ENCODE measurements at places on chromosomes 6 and 20.
A peak's percentile ranks its signal among the peaks of the same experiment; 100 is the strongest.

DNA sequence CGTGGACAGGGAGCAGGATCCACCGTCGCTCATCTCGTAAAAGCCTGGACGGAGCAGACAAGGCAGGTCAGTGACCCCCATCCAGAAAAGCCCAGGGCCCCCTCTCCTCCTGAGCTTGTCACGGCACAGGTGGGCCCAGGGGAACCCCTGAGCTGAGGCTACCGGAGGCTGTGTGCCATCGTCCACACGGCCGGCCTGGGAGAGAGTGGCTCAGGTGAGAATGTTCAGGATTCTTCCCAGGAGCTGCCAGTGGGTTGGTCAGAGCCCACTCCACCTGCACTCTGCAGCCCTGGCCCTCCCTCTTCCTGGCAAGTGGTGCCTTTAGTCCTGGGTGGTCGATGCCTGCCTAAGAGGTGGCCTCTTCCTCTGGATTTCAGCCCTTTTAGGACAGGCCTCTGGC is 9.2 kb downstream of the DACT2 start:
- no peak for DNase-seq

DNA sequence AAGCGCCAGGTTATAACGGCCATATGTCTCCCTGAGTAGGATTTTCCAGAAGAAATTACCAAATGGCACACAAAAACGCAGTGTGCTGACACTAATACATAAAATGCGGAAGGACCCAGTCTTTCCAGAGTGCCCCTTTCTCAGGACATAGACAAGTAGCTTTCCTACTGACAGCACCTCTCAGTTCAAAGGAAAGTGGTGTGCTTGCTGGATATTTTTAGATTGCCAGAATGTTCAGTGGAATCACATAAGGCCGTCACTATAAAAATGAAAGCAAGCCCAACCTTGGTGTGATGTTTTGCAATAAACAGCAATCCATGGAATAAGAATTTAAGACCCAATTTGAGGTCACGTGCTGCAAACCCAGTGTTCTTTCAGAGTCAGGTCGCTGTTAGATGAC is 135.5 kb upstream of the AGPAT4 start:
- no peak for DNase-seq

- no peak for DNase-seq
These were observed 4.9 kb upstream of the EEF1A1 start for GRCh38 chr6:73525546-73526330.

- no peak for DNase-seq
These were observed 4.4 kb downstream of the HLA-E start for GRCh38 chr6:30493643-30494250.

DNA sequence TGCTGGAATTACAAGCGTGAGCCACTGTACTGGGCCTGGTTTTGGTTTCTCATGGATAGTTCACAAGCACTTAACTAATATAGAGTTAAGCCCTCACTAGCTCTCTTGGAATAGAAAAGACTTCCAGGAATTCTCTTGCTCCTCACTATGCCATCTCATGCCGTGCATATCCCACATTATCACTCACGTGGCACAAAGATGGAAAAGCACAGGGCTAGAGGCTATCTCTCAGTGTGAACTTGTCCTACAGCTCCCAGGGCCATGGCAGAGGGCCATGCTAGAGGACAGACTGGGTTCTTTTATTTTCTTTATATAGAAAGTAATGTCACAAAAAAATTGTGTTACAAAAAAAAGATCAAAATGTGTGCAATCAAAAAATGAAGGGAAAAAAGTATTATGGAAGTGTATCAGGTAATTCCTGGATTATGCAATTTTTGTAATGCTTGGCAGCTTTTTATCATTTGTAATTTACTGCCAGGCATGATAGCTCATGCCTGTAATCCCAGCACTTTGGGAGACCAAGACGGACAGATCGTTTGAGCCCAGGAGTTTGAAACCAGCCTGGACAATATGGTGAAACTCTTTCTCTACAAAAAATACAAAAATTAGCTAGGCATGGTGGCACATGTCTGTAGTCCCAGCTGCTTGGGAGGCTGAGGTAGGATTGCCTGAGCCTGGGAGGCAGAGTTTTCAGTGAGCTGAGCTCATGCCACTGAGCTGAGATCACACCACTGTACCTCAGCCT is 6.4 kb upstream of the SLC2A12 start:
- DNase-seq, result no peak

- no peak for DNase-seq
These were observed 83.1 kb upstream of the TOX2 start for GRCh38 chr20:43831481-43832065.

DNA sequence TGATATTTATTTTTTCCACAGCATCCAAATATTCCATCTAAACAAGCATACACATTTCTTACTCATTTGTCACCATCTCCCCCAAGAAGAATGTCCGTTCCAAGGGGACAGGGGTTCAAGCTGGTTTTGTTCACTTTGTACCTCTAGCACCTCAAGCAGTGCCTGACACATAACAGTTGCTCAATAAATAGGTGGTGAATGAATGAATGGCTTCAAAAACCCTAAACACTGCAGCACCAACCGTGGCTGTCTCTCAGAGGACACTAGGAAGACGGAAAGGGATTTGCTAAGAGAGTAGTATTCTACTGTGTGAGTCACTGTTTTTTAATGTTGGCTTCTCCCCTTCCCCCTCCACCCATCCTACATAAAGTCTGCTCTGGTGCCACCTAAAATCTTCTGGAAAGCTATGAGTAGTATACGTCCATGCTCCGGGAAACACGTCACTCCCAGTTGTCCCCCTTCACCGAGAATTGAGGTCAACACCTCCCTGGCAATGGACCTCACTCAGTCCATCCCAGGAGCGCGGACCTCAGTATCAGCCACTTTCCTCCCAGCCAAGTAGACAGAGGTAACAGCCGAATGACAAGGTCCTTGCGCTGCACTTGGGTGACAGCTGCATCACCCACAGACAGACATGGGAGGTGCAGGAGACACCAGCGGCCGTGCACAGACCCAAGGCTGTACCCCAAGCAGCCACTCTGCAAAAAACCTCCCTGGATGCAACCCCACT is 107.4 kb downstream of the PREX1 start:
- no peak for DNase-seq

GRCh38 chr6:141199074-141199473 is 933.7 kb upstream of the GJE1 start:
- DNase-seq, result no peak

DNA sequence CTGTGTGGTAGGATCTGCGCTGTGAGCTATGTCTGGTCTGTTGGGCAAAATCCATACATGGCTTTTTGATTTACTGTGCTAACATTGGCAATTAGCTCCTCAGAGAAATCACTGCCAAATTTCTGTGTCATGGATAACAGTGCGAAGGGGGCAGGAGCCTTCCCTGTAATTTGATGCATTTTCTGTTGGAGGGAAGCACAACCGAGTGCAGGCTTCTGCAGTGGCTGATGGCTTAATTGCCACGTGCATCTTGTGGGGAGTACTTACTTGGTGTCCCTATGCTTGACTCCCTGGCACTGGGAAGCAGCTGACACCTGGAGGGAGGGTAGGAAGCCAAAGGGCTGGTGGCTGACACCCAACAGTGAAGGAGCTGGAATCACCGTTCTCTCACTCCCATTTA is 99.3 kb upstream of the PROKR2 start:
- DNase-seq, result no peak

DNA sequence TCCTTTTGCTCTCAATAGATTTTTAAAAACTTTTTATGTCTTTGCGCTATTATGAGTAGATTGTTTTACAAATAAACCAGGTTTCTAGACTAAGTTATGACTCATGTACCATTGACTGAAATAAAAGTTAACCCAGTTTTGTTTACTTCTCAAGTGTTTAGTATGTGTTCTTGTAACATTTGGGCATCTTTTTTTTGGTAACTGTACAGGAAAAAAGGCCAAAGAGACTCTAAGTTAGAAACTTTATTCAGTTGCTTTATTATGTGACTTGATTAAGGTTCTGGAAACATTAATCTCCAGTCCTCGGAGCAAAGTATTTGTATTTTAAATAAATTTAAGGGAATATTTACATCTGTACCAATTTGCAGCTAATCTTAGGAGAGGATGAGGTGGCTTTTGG is 2.9 kb downstream of the NKAIN2 start:
- DNase-seq, result no peak

DNA sequence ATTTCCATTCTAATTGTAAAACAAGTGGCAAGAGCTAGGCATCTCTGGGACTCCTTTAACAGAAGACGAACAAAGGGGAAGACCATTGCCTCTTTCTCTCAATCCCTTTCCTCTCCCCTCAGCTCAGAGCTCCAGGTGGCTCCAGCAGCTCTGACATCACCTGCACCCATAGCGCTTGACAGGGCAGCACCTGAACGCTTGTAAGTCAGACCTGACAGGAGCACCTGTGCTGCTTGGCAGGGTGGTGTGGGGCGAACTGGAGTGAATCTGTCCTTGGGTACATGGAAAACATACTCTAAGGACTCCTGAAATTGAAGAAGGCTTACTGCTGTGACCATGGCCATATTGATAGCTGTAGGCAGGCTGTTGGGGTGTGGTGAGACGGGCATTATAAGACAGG is 409.5 kb upstream of the AGPAT4 start:
- DNase-seq, result no peak

- no peak for DNase-seq
These were observed 16.4 kb downstream of the SOX4 start for GRCh38 chr6:21609881-21610329.

DNA sequence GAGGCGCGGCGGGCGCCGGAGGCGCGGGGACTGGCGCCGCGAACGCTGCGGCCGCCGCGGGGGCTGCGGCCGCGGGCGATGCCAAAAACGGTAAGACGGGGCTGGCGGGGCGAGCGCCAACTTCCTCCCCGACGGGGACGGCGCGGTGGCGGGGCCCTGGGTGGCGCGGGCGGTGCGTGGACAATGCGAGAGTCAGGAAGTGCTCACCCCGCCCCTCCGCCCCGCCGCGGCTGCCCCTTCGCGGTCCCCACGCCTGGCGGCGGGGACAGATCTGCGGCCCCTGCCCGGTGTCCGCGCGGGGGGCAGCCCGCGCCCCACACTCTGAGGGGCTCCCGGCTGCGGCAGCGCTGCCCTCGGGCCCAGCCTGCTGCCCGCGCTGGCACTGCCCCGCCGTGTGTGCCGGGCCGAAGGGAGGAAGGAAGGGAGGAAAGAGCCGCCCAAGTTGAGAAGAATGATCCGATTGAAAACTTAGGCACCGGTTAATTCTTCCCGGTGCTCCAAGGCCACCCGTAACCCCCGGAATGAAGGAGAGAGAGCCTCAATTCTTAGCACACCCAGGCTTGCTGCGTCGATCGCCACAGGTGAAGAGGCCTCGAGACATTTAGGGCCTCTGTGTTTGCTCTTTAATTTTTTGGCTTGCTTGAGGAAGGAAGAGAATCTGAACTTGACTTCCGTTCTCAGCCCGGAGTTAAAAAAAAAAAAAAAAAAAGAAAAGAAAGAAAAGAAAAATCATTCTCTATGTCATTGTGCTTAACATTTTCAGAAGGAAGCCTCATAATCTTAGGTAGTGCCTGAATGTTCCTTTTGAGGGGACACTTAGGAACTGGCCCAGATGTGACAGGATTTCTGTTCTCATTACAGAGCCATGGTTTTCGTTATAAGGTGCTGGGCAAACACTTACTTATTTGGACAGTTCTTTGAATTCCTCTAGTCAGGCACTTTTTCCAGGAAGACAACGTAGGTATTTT is 982 bp downstream of the HECA start:
- DNase-seq, result no peak

DNA sequence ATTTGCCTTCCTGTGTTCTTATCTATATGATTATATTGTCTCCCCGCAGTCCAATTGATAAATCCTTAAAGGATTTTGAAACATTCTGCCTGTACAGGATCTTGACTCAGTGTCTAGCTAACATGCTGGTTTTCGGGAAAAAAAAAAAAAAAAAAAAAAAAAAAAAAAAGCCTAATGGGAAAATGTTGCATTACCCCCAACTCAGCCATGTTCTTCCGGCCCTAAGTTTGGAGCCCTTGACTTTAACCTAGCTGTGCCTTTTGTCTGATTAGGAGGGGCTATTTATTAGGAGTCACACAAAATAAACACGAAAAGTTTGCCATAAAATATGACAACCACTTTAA is 244.4 kb upstream of the TCF21 start:
- DNase-seq, result no peak

- no peak for DNase-seq
These were observed 387.3 kb downstream of the CDKAL1 start for GRCh38 chr6:20921578-20921977.

DNA sequence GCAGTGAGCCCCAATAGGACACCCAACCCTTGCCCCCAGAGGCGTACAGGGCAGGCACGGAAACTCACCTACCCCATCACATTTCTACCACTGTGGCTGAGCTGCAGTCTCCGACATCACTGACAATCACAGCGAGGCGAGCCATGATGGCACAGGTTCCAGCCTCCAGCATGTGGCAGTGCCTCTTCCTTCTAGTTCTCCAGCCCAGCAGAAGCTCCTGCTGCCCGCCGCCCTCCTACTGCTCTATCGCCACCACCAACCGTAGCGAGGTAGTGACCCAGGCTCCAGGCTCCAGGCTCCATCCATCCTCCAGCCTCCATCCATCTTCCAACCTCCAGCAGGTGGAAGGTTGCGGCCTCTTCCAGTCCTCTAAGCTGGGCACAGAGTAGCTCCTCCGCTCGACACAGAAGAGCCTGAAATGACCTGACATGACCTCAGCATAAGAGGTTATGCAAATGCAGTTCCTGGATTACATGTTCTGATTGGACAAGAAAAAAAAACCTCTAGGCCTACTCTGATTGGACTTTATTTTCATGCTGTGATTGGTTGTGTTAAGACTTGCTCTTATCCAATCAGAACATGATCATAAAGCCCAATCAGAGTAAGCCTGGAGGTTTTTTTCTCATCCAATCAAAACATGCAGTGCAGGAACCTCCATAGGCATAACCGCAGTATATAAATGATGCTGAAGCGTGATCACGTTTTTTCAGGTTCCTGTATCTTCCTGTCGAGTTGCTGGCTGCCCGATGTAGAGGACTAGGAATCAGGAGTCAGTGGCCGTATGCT is 438.9 kb upstream of the ZNF337 start:
- peak; percentile 83 for DNase-seq

- no peak for DNase-seq
These were observed 258.6 kb downstream of the FNDC1 start for GRCh38 chr6:159427771-159428170.

- DNase-seq, result no peak
These were observed 195.9 kb downstream of the CDH4 start for GRCh38 chr20:61447952-61448351.

- DNase-seq, result no peak
These were observed 25.6 kb downstream of the HLA-G start for GRCh38 chr6:29853245-29853644.

DNA sequence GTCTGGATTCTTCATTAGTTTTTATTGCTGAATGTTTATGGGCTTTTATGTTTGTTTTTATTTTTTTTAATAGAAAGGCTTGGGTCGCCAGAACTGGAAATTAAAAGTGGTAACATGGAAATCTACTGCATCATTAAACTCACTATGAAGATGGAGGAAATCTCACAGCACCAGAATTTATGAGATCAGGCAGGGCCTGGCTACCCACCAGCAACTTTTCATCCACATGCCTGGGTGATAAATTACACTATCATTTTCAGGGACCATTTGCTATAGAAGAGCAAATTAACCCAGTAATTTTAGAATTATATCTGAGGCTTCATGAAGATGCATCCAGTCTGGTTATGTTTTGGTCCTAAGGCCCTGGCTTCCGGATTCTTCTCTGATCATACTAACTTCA is 57.8 kb upstream of the PLCB4 start:
- no peak for DNase-seq
